ENCODE measurements at places on chromosomes 5 and 9.

DNA sequence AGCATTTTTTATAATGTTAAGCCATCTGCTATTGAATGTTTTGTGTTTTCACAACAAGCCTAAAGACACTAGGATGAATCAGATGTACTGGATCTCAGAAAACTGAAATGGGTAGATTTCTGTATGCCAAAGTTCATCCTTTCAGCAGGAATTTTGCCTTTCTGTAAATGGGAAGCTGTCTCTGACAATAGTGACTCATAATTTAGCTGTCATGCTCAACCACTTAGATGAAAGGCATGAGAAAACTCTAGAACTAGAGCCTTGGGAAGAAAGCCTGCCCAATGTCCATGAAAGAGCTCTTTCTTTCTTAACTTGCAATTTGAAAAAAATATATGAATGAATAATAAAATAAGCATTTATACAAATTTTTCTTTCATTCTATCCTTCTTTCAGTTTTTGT, 616.0 kb upstream of the EDIL3 start:
- no peaks in the 10 kb centered on the region for H3K27me3 ChIP-seq
- no peaks in the 10 kb centered on the region for H3K4me1 ChIP-seq
- no peaks in the 10 kb centered on the region for H3K36me3 ChIP-seq
- H3K4me3 ChIP-seq: no peak overlapping the region
- no peak for DNase-seq
- H3K27ac ChIP-seq: no peak overlapping the region

DNA sequence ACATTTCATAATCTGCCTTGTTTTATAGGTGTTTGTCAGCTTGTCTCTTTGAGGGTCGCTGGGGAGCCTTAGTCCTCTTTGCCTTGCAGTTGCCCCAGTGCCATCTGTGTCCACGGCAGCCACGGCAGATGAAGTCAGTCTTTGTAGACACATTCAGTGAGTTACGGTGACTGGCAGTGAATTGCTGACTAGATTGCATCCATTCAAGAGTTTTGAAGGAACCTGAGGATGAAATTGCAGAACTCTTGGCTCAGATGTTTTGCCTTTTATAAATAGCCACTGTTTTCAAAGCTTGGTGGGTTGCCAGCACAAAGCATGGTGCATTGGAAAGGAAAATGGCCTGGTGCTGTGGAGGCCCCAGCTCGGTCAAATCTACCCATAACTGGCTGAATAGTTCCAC, 125.6 kb downstream of the TRIO start:
- H3K4me1 ChIP-seq: peaks cover 42% of the 10 kb centered on the region
- H3K4me3 ChIP-seq: peak overlapping the region; percentile 5
- DNase-seq: no peak

- H3K36me3 ChIP-seq: no peaks in the 10 kb centered on the region
- H3K27me3 ChIP-seq: no peaks in the 10 kb centered on the region
- no peak overlapping the region for H3K4me3 ChIP-seq
- no peaks in the 10 kb centered on the region for H3K4me1 ChIP-seq
Observed at GRCh38 chr9:129785866-129786265, 17.1 kb upstream of the TOR1B start.

GRCh38 chr5:111495159-111495558, 17.2 kb downstream of the STARD4 start:
- H3K27ac ChIP-seq: no peak overlapping the region
- H3K4me1 ChIP-seq: no peaks in the 10 kb centered on the region
- DNase-seq: no peak
- peaks cover under 1% of the 10 kb centered on the region for H3K36me3 ChIP-seq
